ENCODE measurements at places on chromosomes 2 and 18. TPM values are rescaled to one million over a fixed set of nuclear protein-coding genes. Genes with fewer than 3 reads are reported as not detected.

- DNase-seq, result no peak
These were observed 265.1 kb downstream of the SOCS6 start for GRCh38 chr18:70553936-70554260.

DNA sequence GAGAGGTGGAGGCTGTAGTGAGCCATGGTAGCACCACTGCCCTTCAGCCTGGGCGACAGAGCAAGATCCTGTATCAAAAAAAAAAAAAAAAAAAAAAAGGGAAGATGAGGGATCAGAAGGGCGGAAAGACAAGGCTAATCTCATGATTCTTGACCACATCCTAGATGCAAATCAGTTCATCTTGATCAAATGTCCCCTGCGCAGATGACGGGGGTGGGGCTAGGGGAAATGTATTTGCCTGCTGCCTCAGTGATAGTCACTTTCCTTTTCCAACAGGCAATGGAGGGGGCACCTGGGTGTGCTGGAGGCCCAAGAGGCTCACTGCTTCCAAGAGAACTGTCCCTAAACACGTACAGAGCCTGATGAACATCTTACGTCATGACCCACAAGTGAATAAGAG, 3.7 kb upstream of the EMILIN2 start:
- DNase-seq, result no peak

DNA sequence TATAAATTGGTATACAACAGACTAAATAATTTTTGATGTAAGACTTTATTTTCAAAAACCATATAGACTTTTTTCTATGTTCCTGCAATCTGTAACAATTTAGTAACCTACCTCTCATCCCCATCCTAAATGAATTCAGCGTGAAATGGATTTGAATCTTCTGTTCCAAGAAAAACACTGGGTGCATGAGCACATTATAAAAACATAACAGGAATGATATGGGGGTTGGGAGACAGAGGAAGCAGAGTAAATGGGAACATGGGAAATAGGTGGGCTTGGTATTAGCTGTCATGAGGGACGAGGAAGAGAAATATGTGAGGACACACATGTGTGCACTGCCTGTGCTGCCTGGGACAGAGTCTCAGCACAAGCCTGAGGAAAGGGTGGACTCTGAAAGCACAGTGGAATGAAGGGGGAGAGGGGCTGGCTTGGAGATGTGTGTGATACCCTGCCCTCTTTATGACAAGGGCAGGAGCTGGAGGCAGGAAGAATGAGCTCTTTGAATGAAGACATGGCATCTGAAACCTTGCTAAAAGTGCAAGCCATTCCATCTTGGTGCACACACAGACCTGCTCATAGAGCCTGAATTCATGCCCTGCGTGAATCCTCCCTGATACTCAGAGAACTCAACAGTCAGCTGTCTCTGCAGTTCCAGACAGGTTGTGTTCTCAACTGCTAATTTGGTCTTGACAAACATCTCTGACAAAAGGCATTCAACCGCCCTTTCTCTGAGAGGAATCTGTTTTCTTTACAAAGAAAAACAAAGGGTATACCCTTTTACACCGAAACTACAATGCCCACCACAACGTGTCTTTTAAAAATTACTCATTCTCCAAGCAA, 66.6 kb downstream of the EPB41L3 start:
- no peak for DNase-seq

DNA sequence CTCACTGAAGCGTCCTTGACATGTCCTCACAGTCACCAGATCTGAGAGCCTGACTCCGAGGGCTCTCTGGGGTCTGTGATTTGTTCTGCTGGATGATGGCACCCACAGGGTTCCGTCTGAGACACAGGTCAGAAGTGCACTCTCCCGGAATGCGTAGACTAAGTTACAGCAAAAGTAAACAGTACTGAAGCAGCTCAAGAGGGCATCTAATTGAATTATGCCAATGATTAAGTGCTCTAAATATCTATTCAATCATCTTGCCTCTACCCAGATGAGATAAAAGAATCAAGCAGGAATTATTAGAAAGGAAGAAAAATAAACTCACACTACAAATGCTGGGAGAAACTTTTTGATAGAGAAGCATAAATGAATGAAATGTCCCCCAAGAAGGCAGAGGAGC, 544.1 kb downstream of the SOX11 start:
- no peak for DNase-seq

- DNase-seq, result no peak
These were observed 290.7 kb downstream of the CYP26B1 start for GRCh38 chr2:71856773-71857525.

DNA sequence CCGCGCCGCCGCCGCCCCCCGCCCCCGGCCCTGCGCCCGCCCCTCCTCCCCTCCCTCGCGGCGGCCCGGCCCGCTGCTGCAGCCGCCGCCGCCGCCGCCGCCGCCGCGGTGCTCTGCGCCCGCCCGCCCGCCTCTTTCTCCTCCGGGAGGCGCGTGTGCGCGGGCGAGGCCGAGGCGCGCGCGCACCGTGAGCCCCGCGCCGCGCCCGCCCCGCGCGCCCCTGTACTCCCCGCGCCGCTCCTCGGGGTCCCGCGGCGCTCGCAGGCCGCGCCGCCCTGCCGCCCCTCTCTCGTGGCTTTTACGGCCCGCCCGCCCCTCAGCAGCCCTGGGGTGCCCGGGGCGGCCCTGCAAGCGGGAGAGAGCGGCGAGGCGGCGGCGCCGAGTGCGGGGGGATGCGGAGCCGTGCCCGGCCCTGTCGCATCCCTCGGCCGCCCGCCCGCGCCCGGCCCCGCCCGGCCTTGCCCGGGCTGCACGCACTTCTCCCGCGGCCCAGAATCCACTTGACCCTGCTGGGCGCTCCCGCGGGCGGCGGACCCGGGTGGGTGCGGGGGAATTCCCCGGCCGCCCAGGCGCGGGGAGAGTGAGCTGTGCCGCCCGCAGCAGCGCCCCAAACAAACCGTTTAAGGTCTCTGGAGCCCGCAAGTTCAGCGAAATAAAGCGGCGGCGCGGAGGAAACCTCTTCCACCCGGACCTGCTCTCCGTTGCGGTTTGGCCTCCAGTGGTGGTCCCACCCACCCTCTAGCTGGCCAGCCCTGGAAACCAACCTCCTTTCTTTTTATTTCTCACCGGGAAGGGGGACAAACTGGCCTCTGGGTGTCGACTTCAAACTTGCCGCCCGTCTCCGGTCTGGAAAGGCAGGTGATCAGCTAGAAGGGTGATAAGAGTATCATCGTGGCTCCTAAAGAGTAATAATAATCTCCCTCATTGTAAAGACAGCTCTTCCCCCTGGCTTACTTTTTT, 37.4 kb downstream of the AFF3 start:
- no peak for DNase-seq

Gene CFAP65
- total RNA-seq, result 0.16 TPM

Gene FOXI3
- total RNA-seq, result 0.47 TPM

Measured in occipital lobe (tissue), 3 donors.